ENCODE measurements at places on chromosomes 6 and 20.

DNA sequence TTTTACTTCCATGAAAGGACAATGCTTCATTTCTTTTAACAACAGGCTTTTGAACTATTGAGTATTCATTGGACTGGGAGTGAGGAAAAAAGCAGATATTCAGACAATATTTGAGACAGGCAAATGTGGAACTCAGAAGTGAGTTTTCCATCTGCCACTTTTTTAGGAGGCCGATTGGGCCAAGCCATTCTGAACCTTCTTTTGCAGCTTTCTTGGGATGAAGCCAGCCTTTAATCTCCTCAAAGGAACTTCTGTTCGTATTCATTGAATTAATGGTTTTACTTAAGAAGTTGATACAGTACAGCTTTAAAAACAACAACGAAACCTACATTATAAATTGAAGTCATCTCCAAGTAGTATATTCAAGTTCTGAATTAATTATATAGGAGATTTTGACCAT lies 187.1 kb upstream of the RNF217 start:
- no peak for DNase-seq

DNA sequence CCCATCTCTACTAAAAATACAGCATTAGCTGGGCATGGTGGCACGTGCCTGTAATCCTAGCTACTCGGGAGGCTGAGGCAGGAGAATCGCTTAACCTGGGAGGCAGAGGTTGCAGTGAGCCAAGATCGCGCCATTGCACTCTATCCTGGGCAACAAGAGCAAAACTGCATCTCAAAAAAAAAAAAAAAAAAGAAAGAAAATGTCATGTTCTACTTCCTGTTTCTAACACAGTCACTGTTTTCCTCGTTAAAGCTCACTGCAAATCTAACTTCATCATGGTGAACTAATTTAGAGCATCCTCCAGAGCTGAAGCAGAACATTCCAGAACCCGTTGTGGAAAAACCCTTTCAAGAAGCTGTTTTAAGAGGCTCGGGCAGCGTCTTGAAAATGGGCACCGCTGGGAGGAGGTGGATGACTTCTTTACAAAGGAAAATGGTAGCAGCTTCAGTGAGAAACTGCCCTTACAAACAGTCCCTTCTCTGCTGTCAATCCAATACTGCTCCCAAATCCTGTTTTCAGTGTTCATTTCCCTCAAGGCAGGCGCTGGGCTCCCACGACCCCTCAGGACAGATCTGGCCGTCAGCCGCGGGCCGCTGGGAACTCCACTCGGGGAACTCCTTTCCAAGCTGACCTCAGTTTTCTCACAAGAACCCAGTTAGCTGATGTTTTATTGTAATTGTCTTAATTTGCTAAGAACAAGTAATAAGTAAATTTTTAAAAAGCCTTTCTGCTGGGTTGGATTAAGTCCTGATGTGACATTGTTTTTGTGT lies 12.5 kb downstream of the CTSZ start:
- no peak for DNase-seq

- no peak for DNase-seq
Observed at GRCh38 chr6:170285482-170285881, 5.4 kb downstream of the DLL1 start.

DNA sequence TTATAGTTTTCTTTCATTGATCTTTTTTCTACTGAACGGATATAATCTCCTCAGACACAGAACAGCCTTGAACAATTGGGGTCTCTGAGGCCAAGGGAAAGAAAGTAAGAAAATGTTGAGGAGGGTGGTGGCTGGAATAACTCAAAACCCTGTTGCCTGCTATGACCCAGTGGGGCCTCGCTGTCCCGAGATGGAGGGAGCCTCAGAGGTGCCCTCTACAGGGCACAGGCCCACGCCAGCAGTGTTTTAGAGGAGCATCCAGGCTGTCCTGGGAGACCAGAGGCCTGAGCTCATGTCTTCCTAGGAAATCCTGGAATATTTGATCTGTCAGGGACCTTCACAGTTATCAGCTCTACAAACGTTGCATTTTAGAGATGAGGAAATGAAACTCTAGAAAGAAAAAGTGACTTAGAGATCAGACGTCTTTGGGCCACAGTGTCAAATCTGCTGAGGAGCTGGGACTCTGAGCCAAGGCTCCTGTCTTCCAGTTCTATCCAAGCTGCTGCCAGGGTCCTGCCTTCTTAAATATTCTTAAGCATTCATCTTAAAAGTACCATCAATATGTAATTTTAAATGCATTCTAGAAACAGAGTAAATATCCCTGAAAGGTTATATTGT lies 26.3 kb downstream of the ALDH5A1 start:
- no peak for DNase-seq

DNA sequence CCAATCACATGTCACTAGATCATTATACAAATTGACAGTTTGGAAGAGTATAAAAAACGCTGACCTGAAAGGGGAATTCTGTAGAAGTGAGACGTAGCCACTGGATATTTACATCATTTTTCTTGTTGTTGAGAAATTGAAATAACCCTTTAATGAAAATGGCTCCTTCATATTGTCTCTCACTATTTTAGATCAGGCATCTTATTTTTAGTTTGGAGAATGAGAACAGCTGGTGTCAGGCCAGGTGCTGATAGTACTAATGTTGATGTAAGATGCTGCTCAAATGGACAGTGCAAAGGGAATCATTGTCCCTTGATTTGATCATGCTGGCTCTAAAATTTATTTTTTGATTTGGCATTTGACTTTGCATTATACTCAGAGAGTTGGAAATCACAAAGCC lies 17.4 kb downstream of the NKAIN2 start:
- DNase-seq = no peak

DNA sequence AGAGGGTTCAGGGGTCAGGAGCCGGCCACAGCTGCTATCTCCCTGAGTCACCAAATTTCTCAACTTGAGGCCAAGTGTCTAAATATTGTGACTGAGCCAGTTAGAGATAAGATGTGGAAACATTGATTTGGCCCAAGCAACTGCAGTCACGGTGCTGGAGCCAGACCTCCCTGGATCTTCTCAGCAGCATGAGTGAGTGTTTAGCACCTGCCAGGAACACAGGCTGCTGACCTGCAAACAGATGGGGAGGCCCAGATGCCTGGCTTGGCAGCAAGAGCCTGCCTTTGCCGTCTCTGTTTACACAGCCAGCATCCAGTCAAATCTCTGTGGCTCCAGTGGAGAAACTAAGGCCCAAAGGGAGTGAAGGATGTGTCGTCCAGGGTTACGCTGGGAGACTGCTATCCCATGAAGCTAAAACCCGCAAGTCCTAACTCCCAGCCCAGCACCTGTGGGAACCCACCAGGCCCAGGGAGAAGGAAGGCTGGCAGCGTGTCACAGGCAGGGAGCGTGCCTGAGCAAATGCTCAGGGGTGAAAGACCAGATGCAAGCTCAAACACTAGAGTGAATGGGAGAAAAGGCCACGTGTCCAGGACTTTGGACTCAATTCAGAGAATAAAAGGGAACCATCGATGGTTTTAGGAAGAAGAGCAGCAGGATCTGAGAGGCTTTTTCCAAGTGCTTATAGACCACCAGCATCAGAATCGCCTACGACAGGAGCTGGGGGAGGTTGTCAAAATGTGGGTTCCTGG lies 15.9 kb upstream of the PTGIS start:
- no peak for DNase-seq

DNA sequence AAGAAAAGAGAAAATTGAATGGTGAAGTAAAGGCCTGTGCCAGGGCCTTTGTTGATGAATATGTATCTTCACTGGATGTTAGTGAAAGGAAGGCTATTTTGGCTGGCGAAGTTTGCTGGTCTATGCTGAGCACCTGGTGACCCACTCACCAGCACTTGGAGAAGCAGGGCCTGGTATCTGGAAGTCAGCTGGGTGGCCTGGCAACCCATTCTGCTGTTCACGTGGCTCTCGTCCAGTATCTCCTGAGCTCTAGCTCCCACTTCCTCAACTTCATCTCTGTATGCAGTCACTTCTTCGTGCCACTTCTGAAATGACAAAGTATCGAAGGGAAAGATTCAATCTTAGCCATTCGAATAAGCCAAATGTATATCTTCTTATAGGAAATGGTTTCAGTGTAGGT lies 283.7 kb downstream of the SYNE1 start:
- DNase-seq = no peak

DNA sequence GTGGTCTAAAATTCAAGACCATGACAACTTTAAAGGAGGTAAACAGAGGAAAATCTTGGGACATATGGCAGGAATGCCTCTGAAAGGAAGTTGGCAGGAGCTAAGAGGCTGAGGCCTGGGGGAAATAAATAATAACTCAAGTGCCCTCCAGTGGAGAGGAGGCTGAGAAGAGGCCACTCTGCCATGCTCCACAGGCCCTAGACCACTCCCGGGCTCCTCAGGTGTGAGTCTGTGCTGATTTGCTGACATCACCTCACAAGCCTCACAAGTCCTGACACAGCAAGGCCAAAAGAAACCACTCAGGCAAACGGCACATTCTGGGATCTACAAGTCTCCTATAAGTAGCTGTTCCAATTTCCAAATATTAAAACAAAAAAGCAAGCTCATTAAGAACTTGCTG lies 91.0 kb upstream of the RIPOR2 start:
- no peak for DNase-seq

DNA sequence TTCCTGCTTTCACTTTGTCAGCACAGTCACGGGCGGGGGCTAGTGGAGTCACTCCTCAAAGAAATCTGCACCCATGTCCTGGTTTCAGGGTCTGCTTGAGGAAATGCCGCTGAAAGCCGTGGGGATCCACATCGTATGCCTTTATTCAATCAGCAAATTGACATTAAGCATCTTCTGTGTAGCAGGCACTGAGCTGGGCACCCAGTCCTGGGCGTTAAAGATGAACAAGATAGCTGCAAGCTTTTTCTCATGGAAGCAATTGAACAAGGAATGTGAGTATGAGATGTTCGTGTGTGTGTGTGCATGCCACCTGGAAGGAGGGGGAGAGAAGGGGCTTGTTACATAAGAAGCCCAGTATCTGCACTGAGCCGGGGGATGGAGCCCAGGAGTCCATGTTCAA lies 243.9 kb downstream of the SMOC2 start:
- no peak for DNase-seq

- no peak for DNase-seq
Observed at GRCh38 chr6:63910863-63911551, 275.4 kb downstream of the PHF3 start.

DNA sequence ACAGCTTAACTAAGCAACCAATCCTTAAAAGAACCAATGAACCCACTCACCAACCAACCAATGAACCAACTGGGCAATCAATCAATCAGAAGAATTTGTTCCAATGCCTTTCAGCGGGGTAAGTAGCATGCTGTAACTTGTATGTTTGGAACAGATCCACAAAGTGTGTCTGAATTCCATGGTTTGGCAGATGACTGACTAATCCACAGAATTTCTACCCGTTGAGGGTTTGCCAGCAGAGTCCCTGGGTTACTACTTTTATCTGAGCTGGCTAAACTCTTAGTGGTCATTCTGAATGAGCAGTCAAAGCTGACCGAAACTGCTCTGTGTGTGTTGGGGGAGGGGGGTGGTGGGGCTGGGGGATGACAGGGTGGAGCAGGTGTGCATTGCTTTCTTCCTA lies 125.0 kb upstream of the JAG1 start:
- DNase-seq = no peak

- DNase-seq = no peak
Observed at GRCh38 chr20:63343460-63344445, 17.4 kb downstream of the CHRNA4 start.

DNA sequence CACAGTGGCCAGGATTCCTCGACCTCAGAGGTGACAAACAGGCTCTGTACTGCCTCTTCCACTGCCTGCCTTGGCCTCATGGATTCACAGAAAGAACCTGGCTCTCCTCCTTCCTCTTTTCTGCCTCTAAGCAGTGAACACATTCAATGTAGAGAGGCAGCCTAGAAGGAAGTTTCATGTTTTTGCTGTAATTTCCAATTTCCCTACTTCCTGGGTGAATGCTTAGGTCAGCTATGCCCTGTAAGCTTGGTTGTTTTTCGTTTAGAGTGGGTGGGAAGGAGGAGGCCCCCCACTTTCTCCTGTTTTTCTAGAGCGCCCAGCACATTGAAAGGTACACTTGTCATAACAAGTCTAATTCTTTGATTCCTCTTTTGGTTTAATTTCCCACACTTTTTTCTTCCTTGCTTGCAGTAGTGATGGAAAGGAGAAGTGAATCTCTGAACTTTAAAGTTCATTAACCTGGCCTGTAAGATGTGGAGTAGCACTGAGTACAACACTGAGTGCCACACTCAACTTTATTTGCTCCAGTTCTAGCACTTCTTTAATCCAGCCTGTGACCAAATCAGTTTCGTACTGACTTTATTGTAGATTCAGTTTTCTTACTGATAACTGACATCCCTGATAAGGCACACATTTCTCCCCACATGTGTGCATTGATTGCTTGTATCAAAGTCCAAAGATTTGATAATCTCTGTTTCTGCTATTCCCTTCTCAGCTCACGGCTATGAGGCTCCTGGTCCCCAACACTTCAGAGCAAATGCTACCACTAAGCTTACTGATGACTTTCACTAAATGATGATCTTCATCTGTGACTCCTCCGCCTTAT lies 100.0 kb upstream of the MAN1A1 start:
- no peak for DNase-seq

DNA sequence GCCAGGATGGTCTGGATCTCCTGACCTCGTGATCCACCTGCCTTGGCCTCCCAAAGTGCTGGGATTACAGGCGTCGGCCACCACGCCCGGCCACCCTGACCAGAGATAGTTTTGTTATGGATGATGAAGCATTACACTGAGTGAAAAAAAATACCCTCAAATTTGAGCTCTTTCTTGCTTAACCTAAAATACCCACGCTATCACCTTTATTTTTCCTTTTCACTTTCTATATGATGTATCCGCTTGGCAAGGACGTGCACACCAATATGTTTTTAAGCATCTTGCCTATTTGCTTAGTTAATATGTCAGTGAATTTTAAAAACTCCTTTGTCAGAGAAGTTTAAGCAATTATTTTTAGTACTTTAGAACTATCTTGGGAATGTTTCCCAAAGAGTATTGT lies 150.4 kb downstream of the INSM1 start:
- DNase-seq = no peak

DNA sequence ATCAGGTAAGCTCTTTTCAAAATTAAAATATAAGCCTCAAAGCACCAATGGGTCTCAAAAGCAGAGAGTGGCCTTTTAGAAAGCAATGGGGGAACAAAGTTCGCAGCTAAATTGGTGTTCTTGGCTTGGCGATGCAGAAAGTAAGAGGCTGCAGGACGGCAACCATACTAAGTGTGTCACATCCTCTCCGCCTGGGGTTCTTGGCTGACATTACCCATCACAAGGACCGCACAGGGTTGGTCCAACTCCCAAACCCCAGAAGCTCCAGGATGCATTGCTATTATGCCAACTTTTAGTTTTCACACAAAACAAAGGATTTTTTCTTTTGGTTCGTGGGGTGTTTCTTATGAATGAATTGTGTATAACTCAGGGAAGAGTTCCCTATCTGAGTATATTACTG lies 124.8 kb downstream of the PRKN start:
- DNase-seq = no peak

DNA sequence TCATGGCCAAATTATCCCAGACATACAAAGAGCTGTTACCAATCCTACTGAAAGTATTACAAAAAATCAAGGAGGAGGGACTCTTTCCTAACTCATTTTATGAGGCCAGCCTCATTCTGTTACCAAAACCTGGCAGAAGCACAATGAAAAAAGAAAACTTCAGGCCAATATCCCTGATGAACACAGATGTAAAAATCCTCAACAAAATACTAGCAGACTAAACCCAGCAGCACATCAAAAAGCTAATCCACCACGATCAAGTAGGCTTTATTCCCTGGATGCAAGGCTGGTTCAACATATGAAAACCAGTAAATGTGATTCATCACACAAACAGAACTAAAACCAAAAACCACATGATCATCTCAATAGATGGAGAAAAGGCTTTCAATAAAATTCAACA lies 109.2 kb downstream of the C6orf118 start:
- DNase-seq = no peak

- no peak for DNase-seq
Observed at GRCh38 chr6:170227521-170227983, 63.3 kb downstream of the DLL1 start.

GRCh38 chr6:25670208-25670607 lies 18.2 kb downstream of the SCGN start:
- no peak for DNase-seq
